ENCODE measurements at places on chromosomes 5 and 9.

DNA sequence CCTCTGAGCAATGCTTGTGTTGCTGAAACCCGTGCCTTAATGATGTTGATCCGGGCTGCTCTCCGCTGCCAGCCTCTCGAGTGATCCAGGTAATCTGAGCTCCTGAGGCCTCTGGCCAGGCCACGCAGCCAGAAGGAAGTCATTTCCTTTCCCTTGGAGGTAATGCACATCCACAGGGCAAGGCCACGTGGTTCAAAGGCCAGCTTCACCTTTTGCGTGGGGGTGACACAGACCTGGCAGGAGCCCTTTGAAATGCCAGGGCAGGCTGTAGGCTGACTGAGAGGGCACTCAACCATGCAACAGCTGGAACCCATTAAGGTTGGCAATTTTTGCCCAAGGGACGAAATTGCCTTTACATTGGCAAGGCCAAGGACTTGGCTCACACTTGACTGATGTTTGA lies 80.4 kb downstream of the LIX1 start:
- no peak for DNase-seq

DNA sequence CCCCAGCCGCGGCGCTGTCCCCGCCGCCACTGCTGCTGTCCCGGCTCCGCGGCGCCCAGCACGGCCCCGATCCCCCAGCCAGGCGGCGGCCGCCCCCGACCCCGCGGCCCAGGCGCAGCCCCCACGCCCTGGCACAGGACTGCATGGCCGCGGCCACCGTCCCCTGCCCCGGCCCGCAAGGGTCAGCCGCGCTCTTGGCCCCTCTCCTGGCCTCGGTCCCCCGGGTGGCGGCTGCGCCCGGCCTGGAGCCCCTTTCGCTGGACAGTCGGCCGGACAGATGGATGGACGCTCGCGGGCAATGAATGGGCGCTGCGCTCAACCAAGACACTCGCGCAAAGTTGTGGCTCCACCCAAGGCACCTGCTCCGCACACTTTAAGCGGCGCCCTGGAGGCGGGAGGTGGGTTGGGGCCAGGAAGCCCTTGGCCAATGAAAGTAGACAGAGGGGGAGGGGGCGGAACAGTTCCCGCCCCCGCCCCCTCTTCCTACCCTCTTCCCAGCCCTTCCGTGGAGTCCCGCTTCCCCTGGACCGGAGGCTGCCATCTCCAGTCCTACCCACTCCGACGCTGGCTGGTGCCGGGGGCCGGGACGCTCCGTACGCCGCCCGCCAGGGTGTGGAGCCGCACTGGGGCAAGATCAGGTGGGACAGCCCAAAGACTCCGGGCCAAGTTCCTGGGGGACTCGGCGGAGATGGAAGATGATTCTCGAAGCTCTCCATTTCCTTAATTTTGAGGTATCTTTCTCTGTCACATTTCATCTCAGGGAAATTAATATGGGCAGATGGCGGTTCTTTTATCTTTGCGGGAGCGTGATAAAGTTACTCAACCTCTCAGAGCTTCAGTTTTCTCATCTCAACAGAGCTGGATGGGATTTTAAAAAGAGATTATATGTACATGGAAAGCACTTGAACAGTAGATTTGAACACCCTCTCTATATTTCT lies at the start of gene GLDC:
Gene GLDC, minus strand, starts transcription at position 375 of the 938 bp plus-strand sequence. Its CDS starts 230 bp downstream, at position 145.
- no peak for DNase-seq

GRCh38 chr5:5560016-5560415 lies 137.5 kb downstream of the ICE1 start:
- DNase-seq: no peak

GRCh38 chr9:114827641-114828302 lies 21.9 kb upstream of the TNFSF15 start:
- DNase-seq: peak; percentile 77

GRCh38 chr5:153755913-153756500 lies 265.5 kb downstream of the GRIA1 start:
- DNase-seq: no peak

GRCh38 chr9:111598733-111599091 lies 735 bp downstream of the PTGR1 start:
- peak; percentile 35 for DNase-seq

Measured in suppressor macrophage treated with lipopolysaccharide for 4 hours (primary cell).